ENCODE measurements at places on chromosomes 1 and 21.

DNA sequence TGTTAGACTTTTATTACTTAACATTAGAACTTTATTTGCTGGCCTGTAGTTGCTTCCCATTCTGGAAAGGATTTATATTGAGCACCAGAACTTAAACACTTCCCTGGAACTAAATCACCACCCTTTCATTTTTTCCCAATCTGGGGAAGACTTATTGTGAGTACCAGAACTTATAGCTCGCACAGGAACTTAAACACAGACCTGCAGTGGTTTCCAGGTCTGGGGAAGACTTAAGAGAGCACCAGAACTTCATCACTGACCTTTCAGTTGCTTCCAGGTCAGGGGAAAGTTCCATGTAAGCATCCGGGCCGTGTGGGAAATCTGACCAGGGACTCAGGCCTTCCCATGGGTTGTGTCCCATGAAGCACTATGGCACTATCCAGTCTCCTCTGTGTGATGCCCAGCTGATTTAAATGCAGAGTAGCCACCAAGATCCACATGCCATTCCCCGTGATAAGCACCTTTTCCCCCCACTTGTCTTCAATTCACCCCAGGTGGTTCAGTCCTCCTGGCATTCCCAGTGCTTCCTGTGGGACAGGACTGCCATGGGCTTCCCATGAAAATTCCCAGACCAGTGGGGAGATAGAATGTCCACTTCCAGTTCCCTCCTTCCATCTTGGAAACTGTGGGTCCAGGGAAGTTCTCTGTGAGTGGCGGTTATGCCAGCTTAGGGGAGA is 48.9 kb downstream of the C4BPA start:
- DNase-seq = peak; percentile 22

DNA sequence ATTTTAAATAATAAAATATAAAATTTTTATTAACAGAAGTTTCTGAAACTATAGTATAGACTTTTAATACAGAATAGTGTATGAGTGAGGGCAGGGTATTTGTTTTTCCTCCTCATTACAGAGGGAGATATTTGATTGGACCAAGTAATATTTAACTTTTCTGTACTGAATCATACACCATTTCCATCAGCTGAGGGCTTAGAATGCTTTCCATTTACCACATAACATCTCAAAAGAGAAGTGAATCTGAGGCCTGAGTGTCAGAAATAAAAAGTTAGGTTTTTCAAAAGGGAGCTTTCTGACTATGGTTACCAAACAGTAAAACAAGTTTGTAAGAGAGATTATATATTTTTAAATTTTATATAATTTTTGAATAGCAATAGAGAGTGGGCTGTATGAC is 29.5 kb downstream of the TLCD4 start:
- DNase-seq = no peak

GRCh38 chr1:170537798-170538503 is 6.0 kb downstream of the GORAB start:
- no peak for DNase-seq

DNA sequence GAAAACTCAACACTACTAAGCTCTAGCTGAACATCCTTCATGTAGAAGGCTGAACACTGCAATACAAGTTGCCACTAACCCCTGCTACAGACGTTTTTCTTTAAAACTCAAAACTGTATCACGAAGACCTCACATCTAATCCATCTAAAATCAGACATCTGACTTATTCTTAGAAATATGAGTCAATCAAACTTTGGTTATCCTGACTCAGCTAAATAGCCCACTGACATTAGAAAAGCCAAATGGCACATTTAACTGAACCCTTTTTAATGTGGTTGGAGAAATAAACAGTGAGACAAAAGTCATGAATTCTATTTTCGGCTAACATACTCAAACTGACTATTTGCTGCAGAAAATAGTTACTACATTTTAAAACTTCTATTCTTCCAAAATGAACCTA is 35.6 kb downstream of the WLS start:
- DNase-seq = no peak

DNA sequence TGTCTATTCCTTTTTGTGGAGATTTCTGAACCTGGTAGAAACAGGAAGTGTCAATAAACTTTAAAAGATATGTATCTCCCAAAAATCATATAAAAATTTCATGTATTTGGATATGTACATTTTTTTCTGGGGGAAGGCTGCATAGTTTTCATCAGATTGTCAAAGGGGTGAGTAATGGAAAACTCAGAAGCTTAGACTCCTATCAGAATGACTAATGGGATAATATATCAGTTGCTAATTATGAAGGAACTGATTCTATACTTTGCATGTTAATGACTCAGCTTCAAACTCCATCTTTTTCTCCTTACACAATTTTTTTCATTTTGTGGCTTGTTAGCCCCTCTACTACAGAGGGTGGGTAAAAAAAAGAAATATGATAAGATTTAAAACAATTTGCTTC is 55.9 kb downstream of the GON4L start:
- DNase-seq = no peak

- no peak for DNase-seq
Observed at GRCh38 chr1:25629836-25630235, 13.2 kb downstream of the MAN1C1 start.

GRCh38 chr1:162133566-162133965 is 64.1 kb downstream of the NOS1AP start:
- no peak for DNase-seq

Data from T47D (cell line).